ENCODE measurements at places on chromosomes 5 and 9.

GRCh38 chr9:104553261-104553660 lies 15.7 kb upstream of the OR13C8 start:
- DNase-seq = no peak

- DNase-seq = no peak
Measured at GRCh38 chr5:149040421-149040820, 22.4 kb downstream of the SH3TC2 start.

- DNase-seq = peak; percentile 45
Measured at GRCh38 chr9:5886114-5886939, 4.4 kb upstream of the MLANA start.

- DNase-seq = no peak
Measured at GRCh38 chr5:142772446-142773293, 2.5 kb downstream of the ARHGAP26 start.

GRCh38 chr9:97638666-97639065 lies 5.0 kb downstream of the NCBP1 start:
- no peak for DNase-seq

DNA sequence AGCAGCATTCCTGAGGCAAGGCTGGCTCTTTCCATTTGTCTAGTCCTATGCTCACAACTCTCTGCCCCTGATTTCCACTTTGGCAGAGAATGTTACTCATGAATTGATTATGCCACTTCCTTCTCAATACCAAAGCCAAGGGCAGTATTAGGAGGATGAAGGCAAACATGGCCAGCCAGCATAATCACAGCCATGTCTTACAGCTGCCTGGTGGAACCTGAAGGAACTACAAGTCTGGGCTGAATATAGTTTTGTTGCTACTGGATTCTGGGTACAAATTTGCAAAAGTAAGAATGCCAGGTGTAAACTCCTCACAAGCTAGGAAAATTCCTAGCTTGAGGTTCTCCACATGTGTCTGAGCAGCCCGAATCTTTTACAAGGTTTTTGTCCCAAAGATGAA lies 4.2 kb downstream of the SIL1 start:
- no peak for DNase-seq

- DNase-seq = no peak
Measured at GRCh38 chr5:90390928-90391327, 18.6 kb downstream of the CETN3 start.

GRCh38 chr5:67015541-67016191 lies 180.9 kb downstream of the CD180 start:
- no peak for DNase-seq

GRCh38 chr5:132010989-132011621 lies 353 bp downstream of the ACSL6 start:
- DNase-seq = no peak

- DNase-seq = no peak
Measured at GRCh38 chr5:5505815-5506214, 83.3 kb downstream of the ICE1 start.

DNA sequence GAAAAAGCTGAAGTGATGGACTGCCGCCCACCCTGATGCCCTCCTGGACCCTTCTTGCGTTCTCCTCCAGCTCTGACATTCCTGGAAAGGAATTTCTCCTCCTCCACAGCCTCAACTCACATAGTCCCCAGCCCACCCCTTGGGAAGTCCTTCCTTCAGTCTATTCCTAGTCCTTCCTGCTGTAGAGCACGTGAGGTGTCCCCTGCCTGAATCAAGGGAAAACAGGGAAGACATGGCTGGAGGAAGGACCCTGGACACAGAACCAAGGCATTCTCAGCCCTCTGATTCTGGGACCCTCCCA lies 3.7 kb downstream of the ARID3C start:
- no peak for DNase-seq

- peak; percentile 27 for DNase-seq
Measured at GRCh38 chr9:133121198-133121914, at the start of gene RALGDS. Gene RALGDS (minus strand): TSS chr9:133121240. CDS start chr9:133121154, 86 bp downstream.

DNA sequence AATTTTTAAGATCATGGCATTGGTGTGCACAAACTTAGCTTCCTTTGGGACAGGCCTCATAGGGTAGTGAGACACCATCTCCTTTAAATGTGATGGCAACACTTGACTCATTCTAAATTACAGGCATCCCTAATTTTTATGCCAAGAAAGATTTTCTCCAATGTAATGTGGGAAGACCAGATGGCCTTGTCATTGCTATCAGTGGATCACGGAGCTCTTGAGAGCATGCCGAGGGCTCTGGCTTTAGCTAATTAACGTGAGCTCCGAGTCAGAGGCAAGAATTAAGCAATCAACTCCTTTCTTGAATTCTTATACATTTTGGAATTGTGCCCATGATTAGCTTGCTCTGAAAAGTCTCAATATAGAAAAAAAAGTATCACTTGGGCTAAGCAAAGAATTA lies 215.8 kb downstream of the LRRC70 start:
- DNase-seq = no peak

DNA sequence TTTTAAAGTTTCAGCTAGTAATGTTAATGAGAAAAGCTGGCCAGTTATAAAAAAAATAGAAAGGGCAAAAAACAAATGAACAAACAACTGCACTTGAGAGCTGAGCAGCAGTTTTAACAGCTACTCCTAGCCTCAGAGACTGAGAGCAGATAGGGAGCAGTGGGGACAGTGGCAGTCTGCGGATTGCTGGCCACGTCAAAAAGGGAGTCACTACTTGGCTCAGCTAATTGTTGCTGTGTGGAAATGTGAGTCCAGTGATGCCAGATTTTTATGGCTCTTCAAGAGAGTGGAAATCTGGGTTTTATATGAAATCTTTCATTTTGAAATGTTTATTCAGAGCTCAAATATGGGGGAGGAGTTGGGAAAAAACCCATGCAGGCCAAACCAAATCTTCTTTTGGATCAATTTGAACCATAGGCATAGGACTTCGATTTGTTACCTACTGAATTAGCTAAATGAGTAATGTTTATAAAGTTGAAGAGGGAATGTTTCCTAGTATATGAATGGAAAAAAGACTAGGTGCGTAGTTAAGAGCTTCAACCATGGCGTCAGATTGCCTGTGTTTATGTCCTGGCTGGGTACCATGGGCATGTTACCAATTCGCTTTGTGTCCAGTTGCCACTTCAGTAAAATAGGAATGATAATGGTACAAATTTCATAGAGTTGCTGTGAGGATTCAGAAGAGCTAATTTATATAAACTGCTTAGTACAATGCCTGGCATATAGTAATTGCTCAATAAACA lies 102.1 kb downstream of the PAM start:
- DNase-seq = no peak

DNA sequence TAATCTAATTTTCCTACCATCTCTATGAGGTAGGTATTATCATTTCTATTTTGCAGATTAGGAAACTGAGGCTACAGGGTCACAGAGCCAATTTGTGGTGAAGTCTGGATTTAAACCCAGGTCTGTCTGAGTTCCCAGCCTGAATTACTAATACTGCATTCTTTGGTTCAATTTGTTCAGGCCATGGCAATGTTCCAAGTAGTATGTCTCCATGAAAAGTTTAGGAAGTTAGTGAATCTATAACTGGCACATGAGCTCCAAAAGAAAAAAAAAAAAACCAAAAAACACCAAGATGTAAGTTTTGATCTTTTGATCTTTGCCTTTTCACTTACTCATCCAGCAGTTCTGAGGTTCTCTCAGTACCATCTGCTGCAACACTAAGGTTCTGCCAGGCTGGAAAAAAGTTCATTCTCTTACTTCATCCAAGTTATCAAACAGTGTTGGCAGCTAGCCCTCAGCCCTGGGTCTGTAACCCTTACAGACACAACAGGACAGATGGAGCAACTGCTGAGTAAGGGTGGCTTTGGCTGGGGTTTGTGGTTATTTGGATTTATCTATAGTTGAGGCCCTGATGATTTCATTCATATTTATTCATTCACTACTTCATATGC lies 4.4 kb upstream of the TMEM268 start:
- no peak for DNase-seq

DNA sequence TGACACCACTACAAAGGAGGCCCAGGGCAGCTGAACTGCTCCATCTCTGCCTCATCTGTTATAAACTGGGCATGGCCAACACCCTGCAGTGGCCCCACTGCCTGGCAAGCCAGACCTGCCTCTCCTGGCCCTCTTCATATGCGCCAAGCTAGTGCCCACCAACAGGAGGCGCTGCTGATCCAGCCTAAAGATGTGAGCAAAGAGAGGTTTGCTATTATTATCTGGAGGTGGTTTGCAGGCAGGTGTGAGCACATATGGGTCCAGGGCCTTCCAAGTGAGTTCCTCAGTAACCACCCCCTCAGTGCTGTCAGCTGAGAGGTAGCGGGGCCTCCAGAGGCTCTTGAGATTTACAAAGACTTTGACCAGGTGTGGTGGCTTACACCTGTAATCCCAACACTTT lies 232.2 kb downstream of the SYK start:
- no peak for DNase-seq

- no peak for DNase-seq
Measured at GRCh38 chr9:90906316-90907055, 104.9 kb downstream of the SYK start.

- DNase-seq = no peak
Measured at GRCh38 chr9:121836366-121836885, 185.0 kb downstream of the DAB2IP start.

- no peak for DNase-seq
Measured at GRCh38 chr9:126337729-126338372, 11.2 kb downstream of the MVB12B start.

DNA sequence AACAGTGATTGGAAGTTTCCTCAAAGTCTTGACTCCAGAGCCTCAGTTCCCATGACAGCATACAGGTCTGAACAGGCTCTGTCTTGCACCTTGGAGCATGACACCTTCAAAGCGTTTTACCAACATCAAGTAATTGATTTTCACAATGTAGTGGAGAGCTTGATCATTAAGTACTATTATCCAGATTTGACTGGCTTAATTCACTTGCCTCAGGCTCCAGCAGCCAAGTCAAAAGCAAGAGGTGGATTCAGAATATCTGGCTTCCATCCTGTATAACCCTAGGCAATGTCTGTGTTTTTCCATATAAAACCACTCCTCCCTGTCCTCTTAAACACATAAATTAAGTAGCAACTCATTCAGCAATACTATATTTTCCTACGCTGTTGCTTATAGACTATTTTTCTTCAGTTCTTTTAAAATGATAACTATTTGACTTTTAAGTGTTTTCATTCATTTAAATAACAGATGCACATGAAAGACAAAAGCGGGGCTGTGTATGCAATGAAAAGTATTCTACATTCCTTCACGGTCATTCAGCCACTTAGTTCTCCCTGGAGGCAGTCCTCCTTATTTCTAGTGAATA lies 150.8 kb upstream of the RANBP3L start:
- DNase-seq = no peak

GRCh38 chr5:7000310-7000709 lies 287.1 kb downstream of the TENT4A start:
- no peak for DNase-seq

DNA sequence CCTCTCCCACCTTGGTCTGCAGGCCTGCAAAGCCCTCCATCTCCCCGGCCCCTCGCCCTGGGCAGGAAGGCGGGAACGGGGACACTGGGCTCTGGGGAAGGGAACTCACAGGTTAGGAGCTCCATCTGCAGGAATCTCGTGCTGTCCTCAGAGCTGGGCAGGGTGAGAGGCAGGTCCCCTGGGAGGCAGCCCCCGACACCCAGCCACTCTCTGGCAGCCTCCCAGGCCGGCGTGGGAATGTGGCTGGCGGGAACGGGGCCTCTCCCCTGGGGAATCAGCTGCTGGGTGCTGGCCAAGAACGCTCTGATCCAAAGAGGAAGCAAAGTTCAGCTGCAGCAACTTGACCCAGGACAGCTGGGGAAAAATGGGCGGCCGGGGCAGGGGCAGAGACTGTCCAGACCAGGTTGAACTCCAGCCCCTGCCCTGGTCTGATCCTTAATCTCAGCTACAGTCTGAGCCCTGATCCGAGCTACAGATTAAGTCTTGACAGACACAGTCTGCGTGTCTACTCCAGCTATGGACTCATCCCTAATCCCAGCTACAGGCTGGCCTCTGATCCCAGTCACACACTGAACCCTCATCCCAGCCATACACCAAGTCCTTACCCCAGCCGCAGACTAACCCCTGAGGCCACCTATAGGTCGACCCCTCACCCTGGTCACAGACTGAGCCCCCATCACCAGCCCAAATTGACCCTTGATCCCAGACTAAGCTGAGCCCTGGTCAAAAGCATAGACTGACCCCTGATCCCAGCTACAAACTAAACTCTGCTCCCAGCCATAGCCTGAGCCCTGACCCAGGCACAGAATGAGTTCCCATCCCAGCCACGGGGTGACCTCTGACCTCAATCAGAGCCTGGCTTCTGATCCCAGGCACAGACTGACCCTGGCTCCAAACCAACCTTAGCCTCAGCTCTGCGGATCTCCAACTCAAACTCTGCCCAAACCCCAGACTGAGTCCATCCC lies 37.3 kb upstream of the EGFL7 start:
- no peak for DNase-seq

DNA sequence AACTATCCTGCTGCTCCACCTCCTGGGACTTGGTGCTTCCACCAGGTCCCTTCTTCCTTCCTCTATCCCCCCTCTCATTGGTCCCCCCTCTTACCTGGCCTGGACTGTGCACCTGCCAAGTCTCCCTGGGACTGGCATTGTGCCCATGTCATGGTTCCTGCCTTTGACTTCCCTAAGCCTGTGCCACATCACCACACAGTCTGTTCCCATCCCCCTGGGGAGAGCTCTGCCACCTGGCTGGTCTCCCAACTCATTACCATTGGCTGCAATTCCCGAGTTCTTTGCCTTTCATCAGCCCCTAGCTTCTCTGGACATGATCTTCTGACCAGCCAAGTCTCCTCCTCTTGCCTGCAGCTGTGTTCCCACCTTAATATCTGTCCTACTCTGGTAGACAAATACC lies 180.3 kb downstream of the SREK1 start:
- no peak for DNase-seq

- DNase-seq = no peak
Measured at GRCh38 chr5:88489364-88489763, 220.7 kb upstream of the TMEM161B start.

GRCh38 chr9:16039218-16039987 lies 486.6 kb downstream of the CCDC171 start:
- DNase-seq = no peak

DNA sequence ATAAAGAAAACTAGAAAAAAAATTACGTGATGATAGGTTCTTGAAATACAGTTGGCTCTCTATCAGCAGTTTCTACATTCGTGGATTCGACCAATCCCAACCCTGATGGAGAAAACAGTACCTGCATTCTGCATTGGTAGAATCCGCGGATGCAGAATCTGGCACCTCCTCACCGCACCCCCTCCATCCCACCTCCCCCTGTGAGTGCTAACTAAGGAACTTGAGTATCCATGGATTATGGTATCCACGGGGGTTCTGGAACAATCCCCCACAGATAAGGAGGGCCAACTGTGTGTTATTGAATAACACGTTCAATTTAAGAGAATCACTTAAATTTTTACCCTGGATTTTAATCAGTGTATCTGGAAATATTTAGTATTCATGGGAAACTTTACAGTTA lies 10.5 kb upstream of the PSIP1 start:
- DNase-seq = no peak

Measured in NCI-H187 (cell line).